ENCODE measurements at places on chromosomes 5 and 9.
A peak's percentile ranks its signal among the peaks of the same experiment; 100 is the strongest.

DNA sequence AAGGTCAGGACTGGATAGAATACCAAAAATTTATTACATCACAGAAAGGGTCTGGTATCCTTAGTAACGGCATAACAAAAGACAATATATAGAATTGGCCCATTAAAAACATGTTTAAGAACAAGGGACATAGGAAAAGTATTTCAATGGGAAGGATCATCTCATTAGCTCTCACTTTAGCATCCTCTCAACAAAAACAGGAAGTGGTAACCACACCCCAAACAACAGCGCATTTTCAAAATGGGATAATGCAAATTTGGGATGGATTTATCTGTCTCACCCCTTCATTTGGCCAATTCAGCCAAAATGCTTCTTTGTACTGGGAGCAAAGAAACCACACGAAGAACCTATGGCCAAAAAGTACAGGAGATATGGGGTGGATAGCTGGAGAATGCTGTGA lies 9.8 kb upstream of the UGT3A1 start:
- no peak for DNase-seq

DNA sequence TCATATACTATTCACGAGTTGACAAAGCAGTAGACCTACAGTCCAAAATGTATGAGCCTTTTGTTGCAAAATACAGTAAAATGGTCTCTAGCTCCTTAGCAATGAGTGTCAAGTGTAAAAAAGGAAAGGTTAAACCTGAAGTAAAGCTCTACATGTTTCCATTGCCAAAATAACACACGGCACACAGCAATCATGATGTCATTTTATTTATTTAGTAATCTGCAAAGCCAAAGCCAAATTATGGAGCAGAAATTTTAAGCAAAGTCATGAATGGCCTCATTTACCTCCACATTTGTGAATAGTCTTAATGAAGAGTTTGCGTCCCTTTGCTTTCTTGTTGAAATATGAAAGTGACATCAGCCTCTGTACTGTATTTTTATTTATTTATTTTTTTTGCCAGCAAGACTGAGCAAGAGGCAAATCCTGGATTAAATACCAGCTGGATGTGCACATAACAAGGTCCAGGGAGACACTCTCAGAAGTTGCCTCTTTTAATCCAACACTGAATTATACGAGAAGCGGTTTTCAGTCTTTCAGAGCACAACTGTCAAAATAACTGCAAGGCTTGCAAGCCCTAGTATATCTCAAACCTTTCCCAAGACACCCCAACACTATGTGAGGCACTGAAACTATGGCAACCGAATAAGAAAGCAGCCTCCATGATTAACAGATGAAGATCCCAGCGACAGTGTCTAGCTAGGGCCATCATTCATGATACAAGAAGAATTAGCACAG lies 9.7 kb downstream of the SEMA6A start:
- peak; percentile 24 for DNase-seq

DNA sequence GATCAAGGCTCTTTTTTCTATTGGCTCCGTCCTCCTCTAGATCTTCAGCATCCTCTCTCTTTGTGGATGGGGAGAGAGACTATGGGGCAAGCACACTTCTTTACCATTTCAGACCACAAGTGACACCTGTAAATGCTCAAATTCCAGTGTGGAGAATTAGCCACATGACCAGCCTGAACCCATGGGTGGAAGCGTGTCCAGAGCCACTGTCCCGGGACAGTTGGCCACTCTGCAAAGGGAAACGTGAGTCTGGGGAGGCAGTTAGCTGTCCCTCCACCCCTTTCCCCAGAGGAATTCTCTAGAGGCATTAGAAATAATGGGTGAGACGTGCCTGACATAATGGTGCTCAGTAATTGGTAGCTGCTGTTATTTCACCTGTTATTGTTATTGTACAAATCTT lies 40.9 kb downstream of the AMBP start:
- DNase-seq, result no peak

DNA sequence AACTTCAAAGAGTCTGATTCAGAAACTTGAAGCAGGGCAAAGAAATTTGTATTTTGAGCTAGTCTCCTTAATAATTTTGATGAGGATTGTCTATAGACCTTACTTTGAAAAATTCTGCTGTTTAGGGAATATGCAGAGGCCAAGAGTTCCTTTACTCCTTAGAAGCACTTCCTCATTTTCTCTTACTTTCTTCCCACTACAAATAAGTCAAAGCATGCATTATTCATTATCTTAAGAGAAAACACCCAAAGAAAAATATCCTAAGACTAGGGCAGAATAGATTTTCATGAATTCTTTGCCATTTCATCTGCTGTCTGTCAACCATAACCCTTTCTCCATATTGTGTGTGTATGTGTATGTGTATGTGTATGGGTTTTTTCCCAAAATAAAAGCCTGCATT lies 307.9 kb downstream of the KCTD16 start:
- DNase-seq, result no peak

DNA sequence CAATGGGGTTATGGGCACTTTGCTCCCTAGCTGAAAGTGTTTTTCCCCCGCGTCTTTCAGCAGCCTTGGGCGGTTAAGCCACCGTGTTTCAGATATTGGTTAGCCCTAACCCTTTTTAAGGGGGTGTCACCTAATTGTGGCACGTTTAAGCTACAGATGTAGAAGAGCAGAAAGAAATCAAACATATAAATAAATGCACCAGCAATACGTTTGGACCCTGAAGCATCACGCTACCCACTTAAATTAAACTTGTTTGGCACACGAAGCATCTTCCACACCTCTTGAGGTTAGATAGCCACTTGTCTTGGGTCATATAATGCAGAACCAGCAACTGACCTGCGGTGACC lies 768 bp downstream of the YTHDC2 start:
- no peak for DNase-seq

DNA sequence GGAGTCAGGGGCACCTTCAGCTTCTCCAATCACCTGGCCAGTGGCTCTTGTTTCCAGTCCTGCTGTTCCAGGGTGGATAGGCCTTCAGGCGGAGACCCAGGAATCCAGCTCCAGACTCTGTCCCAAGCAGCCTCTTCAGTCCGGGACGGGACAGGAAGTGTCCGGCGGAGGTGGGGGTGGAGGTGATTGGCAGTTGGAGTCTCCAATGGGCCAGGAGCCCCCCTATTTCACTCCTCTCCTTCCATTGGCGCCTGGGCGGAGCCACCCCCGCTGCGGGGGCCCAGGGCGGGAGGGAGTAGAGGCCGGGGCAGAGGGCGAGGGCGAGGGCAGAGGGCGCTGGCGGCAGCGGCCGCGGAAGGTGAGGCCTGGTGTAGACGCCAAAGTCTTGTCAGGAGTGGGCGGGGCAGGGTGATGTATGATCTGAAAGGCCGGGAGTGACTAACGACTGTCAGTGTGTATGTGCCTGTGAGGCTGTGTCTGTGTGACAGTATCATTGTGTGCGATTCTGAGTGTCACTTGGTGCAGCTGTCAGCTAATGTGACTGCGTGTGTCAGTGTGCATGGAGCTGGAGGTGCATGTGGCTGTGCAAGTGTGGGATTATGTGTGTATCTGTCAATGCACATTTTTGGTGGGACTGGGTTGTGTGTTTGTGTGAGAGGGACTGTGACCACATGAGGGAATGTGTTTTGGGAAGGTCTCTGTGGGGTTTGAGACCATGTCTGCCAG lies at the start of gene IL11RA:
Gene IL11RA, plus strand, starts transcription at position 310 of the 726 bp plus-strand sequence. CDS start 3,033 bp downstream, outside the sequence.
- DNase-seq, result no peak

- DNase-seq, result no peak
Observed at GRCh38 chr9:19429595-19429994, 20.8 kb downstream of the ACER2 start.

DNA sequence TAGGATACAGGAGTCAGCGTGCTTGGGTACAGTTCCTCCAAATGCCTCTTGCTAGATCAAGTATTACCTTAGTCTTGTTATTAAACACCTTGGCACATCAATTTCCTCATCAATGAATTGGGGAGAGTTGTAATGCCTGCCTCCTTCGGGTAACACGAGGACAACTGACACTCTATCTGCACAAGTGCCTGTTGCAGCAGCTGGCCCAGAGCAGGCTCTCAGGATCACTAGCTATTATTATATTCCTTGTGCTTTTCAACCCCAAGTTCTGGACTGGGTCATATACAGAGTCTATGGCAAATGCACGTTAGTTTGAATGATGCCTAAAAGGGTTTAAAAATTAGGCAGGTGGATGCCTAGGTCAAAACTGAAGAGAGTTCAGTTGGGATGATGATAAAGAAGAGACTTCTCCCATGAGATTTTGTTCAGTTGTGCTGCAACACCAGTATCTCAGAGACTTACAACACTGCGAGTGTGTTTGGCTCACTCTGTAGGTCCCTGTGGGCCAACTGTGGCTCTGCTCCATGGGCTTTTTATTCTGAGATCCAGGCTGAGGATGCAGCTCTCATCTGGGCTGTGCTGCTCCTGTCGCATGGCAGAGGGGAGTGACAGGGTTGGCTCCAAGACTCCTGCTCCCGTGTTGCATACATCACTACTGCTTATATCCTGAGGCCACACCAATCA lies 41.1 kb upstream of the TEX48 start:
- no peak for DNase-seq

DNA sequence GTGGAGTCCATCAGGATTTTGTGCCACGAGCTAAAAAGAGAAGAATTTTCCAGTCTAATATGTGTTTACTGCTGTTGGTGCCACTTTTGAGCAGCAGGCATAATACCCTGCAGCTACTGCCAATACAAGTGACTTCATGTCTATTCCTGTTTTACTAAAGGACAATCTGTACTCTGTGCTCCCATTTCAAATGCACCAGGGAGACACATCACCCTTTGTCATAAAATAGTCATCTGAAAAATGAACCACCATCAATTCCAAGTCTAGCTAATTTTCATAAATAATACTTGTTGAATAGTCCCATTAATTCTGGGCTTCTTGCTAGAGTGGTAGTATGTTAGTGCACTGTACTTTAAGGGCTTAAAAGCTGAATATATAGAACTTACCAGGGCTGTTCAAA lies 8.9 kb upstream of the PKD2L2 start:
- no peak for DNase-seq

DNA sequence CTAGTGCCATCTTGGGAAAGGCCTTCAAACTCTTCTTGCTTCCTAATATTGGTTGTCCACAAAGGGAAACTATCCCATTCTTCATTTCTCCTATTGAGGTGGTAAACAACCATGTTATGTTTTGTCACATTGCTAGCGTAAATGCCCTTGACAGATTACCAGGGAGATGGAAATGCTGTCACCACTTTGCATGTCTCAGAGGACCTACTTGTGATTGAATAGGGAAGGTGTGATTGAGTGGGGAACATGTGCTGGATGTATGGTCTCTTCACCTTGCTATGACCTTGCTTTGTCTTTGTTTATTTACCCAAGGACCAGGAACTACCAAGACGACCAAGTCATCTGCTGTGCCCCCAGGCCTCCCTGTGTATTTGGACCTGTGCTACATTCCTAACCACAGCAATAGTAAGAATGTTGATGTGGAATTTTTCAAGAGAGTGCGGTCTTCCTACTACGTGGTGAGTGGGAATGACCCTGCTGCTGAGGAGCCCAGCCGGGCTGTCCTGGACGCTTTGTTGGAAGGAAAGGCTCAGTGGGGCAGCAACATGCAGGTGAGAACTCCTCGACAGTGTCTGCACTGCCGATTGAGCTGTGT lies 96.1 kb downstream of the MAP1B start:
- no peak for DNase-seq

DNA sequence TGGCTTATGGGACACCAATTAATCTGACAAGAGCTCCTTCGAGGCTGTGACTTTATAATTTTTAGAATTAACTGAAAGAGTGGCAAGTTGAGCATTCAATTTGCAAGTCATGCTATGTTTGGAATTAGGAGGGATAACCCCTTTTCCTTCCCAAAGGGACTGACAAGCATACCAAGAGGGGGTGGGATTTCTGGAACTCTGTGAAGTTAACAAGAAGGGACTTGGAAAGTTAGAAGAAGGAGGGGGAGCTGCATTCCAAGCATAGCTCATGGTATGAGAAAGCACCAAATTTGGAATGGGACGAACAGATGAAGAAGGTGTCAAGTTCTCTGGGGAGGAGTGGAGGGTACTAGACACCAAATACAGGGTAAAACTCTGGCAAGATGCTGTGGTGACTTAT lies 8.9 kb upstream of the PALM2AKAP2 start:
- DNase-seq, result no peak

DNA sequence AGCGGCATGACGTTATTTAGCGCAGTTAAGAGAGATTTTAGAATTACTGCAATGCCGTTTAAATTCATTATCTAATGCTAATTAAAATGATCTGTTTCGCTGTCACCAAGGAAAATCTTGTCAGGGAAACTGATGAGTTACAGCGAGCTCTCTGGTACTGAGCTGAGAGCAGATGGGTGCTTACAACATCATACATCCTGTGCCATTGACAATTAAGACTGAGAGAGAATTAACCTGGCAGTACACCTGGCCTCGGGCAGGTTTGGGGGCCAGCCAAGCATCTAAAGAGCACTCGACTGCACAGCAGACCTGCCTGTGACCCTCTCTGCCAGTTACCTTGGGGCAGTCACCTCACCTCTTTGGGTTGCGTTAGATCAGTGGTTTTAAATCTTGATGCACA lies 55.0 kb downstream of the PUM3 start:
- no peak for DNase-seq

- DNase-seq, result no peak
Observed at GRCh38 chr5:81782811-81783210, 31.9 kb upstream of the SSBP2 start.

GRCh38 chr9:27462434-27462833 lies 61.7 kb upstream of the IFNK start:
- DNase-seq, result no peak

DNA sequence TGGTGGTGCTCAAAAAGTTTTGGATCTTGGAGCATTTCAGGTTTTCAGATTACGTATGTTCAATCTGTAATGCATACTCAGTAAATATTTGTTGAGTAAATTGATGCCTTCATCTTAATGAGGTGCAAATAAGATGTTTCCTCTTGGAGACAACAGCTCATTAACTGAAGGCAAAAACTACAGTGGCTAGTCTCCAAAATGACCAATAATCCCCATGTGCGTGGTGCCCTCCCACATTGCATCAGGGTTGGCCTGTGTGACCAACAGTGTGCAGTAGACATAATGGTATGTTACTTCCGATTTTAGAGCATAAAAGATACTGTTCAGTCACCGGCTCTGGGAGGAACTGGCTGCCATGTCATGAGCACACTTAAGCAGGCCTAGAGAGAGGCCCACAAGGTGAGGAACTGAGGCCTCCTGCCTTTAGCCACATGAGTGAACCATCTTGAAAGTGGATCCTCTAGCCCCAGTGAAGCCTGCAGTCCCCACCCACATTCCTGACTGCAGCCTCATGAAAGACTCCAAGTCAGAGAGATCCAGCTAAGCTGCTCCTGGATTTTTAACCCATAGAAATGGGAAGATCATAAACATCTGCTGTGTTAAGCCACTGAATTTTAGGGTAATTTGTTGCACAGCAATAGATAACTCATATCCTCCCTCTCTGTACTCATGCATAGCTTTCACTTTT lies 55.7 kb downstream of the LIFR start:
- no peak for DNase-seq

DNA sequence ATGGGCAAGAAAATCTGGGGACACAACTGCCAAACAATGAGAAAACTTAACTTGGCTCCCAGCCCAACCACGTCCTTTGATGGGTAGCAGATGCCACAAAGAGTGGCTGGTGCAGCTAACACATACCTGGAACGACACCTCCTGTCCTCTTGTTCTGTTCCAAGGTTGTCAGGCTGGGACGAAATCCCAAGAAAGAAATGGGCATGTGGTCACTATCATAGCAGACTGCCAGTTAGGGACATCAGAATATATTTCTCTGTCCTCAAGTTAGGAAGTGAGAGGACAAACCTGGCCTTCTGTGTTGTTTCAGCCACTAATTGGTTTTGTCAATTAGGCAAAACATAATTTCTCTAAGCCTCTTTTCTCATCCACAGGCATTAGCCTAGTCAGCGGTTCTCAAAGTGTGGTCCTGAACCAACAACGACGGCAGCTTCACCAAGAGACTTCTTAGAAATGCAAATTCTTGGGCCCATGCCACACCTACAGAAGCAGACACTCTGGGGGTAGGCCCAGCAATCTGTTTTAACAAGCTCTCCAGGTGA lies 63.4 kb downstream of the RAPGEF1 start:
- DNase-seq, result no peak

Data from NCI-H2081 (cell line).